Caudate nucleus (tissue), 63 donors: ENCODE measurements at places on chromosomes 12 and 14.

- peak; percentile 35 for DNase-seq
Observed at GRCh38 chr12:1277905-1278304, 286.9 kb downstream of the ERC1 start.

DNA sequence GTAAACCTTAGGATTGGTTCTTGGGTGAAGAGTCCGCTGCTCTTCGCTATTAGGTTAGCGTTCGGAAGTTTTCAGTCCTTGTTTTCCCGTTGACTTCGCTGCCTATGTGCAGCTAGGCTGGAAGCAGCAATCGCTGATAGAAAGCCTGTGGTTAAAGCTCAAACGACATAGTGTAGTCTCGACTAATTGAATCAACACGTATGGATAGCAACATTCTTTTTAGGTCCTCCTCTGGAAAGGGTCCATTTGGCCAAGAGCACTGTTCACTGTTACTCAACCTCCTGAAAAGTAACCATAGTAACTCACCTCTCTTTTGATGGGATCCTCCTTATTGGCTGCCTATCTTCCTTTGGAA lies 355.5 kb downstream of the SNAPC1 start:
- DNase-seq = no peak

DNA sequence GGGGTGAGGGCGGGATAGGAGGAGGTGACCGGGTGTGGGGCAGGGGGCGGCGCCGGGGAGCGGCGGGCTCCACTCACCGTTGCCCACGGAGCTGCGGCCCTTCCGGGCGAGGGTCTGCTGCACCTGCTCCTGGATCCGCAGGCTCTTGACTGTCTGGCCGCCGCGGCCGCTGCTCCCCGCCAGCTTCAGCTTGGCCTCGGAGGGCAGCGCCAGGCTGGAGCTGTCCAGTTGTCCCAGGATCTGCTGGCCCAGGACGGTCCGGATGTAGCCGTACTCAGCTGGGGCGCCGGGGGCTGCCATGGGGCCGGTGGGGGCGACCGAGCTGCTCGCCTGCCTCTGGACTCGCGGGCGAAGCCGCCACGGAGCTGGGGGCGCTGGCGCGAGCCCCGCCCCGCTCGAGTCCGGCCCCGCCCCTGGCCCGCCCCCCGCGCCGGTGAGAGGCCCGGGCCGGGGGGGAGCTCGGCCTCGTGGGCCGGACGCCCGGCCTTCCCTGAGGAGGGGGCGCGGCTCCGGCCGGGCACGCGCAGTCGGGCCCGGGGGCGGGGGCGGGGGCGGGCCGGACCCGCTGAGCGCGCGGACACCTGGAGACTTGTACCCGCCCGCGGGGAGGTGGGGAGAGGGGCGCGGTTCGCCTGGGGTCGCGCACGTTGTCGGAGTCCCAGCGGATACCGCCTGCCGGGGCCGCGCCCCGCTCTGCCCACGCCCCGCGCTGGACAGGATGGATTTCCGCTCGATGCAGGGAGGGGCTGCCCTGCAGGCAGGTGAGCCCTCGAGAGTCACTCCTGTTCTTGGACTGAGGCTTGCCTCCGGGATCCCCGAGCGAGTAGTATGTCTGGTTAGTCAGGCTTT lies at the start of gene PKP2:
Gene PKP2 (minus strand): TSS at position 346 of the 849 bp plus-strand sequence. CDS start 46 bp downstream, at position 300.
- no peak for DNase-seq

DNA sequence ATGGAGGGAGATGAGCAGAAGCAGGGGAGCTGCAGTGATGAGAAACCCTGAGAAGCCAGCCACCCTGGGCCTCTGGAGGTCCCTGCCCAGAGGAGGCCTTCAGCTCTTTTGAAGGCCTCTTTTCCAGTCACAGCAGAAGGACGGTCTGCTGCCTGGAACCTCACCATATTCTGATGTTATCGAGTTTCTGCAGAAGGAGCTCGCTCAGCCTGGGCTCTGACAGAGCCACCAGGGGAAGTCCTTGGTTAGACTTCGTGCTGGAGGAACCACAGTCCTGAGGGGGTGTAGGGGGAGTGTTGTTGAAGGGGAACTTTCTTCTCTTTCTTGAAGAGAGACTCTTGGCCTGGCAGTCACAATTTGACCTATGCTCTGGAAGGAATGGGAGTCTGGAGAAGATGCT lies 25.1 kb upstream of the BATF start:
- DNase-seq = no peak

DNA sequence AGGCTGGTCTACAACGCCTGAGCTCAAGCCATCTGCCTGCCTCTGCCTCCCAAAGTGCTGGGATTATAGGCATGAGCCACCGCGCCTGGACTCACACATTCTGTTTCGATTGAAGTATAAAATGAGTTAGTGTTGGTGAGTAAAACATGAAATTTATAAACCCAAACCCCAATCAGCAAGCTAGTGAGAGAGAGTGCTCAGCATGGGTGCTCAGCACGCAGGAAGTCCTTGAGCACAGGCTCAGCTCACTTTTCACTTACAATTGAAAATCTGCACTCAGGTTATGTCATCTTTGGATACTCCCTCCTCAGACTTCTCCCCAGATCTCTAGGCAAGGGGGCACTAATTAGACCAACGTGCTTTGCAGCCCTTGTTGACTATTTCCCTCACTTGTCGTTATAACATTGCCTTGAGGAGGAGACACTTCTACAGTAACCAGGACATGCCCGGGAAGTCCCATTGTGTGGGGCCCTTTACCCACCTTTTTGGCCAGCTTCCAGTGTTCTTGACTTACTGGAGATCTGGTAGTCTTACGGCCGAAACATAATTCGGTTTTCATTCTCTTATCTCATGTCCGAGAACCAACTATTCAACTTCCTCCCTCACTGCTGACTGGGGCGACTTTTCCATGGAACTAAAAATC lies 68.5 kb upstream of the AMN1 start:
- no peak for DNase-seq

DNA sequence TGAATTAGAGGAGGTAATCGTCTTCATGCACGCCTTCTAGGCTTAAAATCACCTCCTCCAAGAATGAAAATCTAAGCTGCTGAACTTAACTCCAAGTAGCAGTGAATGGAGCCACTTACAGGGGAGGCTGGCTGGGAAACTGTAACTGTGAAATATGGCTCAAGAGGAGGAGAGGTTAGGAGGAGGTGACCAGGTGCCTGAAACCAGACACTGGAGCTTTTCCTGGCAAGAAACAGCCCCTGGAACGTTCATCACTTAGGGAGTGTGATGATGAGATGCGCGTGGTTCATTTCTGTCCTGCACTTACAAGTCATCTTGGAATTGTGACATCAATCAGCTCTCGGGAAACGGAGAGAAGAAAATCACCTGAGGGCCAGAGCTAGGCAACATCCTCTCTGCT lies 62.3 kb upstream of the TMEM132C start:
- no peak for DNase-seq

DNA sequence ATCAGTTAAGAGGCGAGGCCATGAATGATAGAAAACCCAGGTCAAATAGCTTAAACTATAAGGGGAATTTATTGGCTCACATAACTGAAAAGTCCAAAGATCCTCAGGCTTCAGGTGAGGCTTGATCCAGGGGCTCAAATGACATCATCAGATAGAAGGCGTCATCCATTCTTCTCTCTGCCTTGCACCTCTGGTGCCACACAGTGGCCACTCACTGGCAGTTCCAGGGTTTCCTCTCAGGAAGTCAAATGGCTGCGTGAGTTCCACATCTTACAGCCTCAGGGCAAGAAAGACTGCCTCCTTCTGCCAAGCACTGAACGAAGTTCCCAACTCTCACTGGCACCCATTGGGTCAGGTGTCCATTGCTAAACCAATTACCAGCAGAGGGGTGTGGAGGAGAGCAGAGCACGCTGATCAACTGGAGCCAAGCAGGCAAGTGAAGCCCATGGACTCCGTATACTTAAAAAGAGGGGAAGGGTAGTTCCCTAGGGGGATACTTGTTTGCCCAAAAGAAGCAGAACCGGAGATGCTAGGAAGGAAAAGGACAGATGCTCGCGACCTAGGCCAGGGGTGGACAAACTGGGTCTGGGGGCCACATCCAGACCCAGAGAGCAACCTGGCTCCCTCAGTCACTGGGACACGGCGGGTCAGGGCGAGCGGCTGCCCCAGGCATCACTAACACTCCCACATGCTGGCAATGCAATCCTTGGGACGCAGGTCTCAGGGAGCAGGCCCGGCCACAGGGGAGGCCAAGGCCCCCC lies 69.3 kb downstream of the SERPINA3 start:
- DNase-seq = no peak

DNA sequence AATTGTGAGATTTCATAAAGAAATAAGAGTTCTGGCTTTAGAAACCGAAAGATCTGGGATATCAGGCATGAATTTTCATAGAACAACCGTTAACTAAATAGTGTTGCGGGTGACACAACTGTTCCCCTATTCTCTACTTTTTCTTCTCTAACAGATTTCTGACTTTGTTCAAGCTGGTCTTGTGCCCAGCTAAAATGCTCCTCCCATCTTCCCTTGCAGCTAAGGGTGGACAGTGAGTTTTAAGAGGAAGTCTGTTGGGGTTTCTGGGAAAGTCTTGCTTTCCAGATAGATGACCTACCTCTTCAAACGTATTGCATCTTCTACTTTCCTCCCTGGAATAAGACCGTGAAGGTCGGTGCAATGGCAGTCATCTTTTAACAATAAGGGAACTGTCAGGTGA lies 18.7 kb downstream of the CCDC63 start:
- no peak for DNase-seq

DNA sequence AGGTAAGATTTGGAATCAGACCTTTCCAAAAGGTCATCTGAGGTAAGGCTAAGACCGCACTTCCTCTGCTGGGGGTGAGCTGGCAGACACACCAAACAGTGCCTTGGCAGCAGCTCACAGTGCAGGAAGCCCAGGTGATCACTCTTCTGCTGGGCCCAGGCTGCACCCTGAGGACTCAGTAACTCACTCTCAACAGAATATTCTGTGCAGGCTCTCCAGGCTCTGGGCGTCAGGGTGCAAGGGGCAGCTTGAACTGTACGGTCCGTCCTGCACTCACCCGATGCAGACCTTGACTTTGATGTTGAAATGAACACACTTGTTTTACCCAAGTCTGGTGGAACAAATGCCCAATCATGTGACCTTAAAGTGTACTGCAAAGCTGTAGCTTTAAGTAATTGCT lies 6.0 kb downstream of the ALKBH2 start:
- DNase-seq = no peak

- no peak for DNase-seq
Observed at GRCh38 chr14:95763875-95764274, 50.0 kb upstream of the TCL1A start.

DNA sequence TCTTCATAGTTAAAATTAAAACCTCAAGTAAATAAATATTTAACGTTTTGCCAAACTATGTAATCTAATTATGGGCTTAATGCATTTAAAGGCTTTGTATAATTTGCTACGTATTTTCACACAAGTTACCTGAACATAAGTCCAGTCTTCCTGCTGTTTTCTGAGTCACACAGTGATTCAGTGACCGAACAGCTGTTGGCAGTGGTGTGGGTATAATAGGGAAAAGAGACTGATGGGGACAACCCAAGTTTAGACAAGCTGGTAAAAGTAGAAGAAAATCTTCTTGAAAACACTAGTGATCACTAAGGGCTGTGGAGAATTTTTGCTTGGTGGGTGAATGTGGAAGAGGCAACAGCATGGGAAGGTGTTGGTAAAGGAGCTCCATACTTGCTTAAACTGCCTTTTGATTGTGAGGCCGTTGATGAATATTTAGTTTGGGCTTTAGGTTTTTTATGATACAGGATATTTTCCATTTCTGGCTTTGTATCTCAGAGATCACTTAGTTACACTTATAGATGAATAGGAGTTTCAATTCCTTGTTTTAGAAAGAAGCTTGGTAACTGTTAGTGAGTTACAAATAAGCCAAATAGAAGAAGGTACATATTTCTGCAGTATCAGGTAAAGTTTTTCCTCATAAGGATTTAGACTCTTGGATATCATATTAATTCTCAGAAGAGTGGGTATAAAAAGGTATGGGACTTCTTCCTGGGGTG lies 23.9 kb downstream of the LRRK2 start:
- no peak for DNase-seq

- DNase-seq = no peak
Observed at GRCh38 chr14:26611259-26611658, 13.4 kb upstream of the NOVA1 start.

DNA sequence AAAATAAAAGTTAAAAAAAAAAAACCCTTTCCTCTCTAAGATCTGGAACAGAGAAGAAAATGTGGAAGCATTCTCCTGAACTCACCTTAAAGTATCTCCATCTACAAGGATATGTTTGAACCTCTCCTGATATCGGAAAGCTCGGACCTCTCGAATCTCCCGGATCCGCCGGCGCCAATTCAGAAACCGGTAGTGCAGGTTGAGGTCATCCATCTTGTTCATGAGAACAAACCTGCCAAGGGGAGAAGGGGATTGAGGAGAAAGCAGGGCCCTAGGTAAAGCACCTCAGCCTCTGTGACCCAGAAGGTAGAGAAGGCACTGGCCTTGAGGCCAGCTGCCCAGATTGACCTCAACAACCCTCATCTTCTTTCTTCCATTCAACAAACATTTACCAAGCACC lies 2.2 kb downstream of the SPRYD3 start:
- DNase-seq = no peak

DNA sequence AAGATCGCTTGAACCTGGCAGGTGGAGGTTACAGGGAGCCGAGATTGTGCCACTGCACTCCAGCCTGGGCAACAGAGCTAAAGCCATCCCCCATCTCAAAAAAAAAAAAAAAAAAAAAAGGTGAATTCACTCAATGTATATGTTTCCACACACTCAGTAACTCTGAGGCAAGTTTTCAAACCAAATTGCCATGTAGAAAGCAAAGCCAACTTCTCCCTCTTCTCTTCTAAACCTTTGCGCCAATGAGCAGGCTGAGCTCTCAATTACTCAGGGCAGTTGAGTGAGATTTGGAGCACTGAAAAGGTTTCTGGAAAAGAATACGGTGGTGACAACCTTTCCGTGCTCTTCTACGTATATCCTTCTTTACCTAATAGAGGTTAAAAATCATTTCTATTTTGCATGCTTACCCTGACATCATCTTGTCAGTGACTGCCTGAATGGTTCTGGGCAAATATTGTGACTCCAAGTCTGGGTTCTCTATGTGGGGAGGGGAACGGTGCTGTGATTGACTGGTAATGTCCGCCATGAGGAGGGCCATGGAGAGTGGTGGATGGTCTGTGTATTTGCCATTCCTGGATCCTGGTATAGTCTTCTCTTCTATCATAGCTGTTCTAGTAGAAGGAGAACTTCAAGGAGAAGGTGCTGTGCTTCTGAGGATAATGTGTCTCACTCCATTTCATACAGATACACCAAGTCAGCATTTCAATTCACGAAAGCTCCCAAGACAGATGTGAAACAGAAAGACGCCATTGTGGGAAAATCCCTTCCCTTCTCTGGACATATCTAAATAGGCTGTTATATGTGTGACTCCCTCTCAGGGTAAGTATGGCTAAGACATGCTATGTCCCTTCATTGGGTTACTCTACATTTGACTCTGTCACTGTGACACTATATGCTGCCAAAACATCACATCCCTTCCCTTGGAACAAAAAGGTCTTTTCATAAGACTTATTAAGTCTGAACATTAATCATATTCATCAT lies 46.2 kb upstream of the MED13L start:
- DNase-seq = no peak

DNA sequence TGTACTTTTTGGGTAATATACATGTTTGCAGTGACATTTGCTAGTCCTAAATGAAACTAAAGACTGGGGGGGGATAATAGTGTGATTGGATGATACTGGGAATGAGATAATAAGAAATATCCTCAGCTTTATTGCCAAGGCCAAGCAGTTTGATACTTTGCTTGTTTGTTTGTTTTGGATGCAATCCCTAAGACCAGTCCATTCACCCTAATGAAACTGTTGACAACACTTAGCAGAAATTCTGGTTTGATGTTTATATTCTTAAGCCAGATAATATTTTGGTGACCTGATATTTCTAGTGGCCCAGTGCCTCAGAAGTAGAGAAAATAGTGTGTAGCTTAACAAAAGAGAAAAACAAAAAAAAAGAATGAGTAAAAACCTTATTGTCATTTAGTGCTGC lies 1.8 kb downstream of the PHC1 start:
- DNase-seq = no peak
